ENCODE measurements at places on chromosomes 4 and X.

GRCh38 chrX:107713203-107713542, 62.4 kb downstream of the TSC22D3 start:
- DNase-seq = no peak

GRCh38 chrX:31139961-31140360, 68.1 kb upstream of the FTHL17 start:
- no peak for DNase-seq

GRCh38 chr4:80097400-80098177, 24.6 kb upstream of the ANTXR2 start:
- DNase-seq = peak; percentile 80

DNA sequence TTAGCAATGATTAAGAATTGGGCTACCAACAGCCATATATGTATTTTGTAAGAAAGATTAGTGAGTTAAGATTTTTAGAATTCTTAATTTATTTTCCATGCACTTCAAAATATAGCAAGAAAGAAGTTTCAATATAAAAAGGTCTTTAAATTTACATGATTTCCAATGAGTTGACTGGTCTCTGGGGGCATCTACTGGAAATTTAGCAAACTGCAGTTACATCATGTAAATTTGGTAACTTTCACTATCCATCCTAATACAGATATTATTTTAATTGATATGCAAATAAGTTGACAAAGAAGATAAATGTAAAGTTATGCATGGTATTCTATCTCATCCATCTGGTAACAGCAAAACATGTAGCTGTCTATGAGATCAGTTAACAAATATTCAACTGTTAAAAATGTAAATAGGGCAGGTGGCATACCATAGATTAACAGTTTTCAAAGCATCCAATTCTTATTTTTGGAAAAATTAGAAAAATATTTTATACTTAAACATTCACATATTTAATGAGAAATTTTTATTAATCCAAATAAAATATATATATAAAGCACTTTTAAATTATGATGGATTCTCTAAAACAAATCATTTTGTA, 29.1 kb downstream of the TTC29 start:
- DNase-seq = peak; percentile 15

DNA sequence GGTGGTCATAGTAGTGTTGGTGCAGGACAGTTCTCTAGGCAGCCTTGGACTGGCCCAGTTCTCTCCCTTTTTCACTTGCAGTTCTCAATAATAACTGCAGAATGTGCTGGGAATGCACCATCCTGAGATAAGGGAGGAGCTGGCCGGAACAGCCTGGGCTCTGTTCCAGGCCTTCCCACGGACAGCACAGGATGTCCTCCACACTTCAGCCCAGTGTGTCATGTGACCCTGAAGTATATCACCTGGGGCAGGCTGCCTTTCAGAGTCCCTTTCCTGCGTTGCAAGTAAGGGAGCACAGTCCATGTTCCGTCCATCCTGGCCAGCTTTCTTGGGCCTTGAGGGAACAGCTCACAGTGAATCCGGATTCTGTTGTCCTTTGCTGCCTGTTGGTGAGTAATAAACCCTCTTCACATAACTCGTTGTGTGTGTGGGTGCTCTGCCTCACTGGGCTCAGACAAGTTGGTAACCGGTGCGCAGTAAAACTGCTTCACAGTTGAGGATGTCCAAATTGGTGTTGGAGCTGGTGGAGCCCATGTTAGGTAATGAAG, 32.3 kb upstream of the BBS12 start:
- no peak for DNase-seq

Measured in HS-5 (cell line).